Left kidney (tissue), 8 donors: ENCODE measurements at places on chromosomes 13 and 19. TPM values are rescaled to one million over a fixed set of nuclear protein-coding genes. Genes with fewer than 3 reads are reported as not detected.

- DNase-seq: no peak
These were observed 10.2 kb downstream of the PPP2R1A start for GRCh38 chr19:52200044-52200443.

- DNase-seq: no peak
These were observed 102.3 kb upstream of the DOCK9 start for GRCh38 chr13:99080131-99080530.

DNA sequence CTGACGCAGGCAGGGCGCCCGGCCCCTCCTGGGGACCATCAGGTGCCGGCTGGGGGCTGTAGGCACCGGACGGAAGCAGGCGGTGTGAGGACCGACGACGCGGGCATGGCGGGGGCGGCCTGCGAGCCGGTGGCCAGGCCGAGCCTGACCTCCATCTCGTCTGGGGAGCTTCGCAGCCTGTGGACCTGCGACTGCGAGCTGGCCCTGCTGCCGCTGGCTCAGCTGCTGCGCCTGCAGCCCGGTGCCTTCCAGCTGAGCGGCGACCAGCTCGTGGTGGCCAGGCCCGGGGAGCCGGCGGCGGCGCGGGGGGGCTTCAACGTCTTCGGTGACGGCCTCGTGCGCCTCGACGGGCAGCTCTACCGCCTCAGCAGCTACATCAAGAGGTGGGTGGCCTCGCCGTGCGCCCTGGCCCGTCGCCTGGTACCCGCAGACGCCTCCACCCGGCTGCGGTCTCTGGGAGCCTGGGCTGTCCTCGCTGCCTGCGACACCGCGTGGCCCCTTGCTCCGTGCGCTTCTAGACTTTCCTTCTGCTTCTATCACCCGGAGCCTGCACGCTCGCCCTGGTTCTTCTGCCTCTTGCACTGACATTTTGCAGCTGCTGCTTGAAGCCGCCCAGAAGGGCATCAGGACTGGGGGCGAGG, 460 bp downstream of the MEDAG start:
- DNase-seq: no peak

- DNase-seq: no peak
These were observed 22.2 kb downstream of the SOHLH2 start for GRCh38 chr13:36192166-36192565.

GRCh38 chr19:290372-291005, 714 bp downstream of the PLPP2 start:
- no peak for DNase-seq

GRCh38 chr19:16397791-16398529, 73.3 kb downstream of the KLF2 start:
- no peak for DNase-seq

DNA sequence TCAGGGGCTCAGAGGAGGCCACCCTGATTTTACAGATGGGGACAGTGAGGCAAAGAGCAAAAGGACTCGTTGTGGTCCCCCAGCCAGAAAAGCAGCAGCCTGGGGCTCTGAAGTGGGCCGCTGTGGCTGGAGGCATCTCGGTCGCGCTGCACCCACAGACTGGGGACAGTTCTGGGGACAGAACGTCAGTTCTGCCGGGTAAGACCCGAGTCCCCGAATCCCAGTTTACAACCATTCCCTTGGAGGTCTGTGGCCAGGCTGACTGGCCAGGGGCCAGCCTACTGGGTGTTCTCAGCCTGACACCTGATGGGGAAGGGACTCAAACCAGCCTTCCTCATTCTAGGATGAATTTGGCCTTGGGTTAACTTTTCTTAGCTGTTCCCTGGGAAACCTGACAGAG, 14.1 kb downstream of the SUGP1 start:
- DNase-seq: no peak

- DNase-seq: peak; percentile 69
These were observed 28.7 kb downstream of the LACC1 start for GRCh38 chr13:43908156-43909126.

Gene CEACAM20
- polyA plus RNA-seq: not detected

Gene CDX2
- not detected for polyA plus RNA-seq

Gene C13orf42
- 0.57 TPM for polyA plus RNA-seq

Gene KIR2DL3
- not detected for polyA plus RNA-seq

Gene LRRC4B
- polyA plus RNA-seq: 14.2 TPM
